ENCODE measurements at places on chromosomes 3 and 15. TPM values are rescaled to one million over a fixed set of nuclear protein-coding genes. Genes with fewer than 3 reads are reported as not detected.
A peak's percentile ranks its signal among the peaks of the same experiment; 100 is the strongest.

DNA sequence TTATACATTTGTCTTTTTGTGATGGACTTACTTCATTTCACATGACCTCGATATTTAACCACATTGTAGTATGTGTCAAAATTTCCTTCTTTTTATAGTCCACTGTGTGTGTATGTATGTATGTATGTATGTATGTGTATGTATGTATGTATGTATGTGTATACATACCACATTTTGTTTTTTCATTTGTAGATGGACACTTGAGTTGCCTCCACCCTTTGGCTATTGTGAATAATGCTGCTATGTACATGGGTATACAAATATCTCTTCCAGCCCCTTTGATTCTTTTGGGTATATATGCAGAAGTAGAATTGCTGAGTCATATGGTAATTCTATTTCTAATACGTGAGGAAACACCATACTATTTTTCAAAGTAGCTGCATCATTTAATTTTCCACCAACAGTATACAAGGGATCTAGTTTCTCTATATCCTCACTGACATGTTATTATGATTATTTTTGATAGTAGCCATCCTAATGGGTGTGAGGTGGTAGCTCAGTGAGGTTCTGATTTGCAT, 228.2 kb downstream of the OPA1 start:
- no peak for DNase-seq

GRCh38 chr3:53513556-53514190, 19.3 kb downstream of the CACNA1D start:
- DNase-seq, result no peak

- no peak for DNase-seq
Observed at GRCh38 chr3:30227571-30228301, 378.7 kb upstream of the TGFBR2 start.

The SNAPC5 gene
- 40.8 TPM for total RNA-seq

GRCh38 chr15:41851167-41851523, 12.5 kb downstream of the PLA2G4B start:
- no peak for DNase-seq

DNA sequence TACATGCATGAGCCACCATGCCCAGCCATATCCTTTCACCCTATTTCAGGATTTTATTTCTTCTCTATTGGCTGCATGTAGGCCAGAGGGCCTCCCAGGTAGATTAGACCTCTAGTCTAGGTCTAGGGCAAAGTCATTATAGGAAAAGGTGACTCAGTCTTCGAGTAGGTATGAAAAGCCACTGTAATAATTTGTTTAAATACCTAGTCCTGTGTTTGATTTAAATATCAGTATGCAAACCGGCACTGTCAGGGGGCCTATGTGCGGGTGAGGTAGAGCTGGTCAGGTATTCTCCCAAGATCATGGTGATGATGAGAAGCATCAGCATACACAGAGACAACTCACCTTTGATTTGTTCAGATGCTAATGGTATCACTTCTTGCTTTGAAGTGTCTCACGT, 101.4 kb upstream of the UMPS start:
- no peak for DNase-seq

DNA sequence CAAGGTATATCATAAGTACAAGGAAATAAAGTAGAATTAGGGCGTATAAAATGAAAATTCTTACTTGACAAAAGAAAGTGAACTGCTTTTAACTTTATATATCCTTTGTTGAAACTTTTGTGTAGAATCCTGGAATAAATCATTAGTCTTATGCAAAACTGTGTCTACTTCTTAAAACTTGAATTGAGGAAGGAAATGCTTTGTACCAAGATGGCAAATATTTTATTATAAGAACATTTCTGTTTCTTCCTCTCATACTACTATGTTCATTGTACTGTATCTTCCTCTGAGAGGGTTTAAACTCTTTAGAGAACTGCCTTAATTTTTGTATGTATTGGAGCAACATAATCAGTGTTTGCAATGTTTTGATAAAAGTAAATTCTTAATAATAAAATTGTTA, 42.0 kb downstream of the RASA2 start:
- DNase-seq, result no peak

DNA sequence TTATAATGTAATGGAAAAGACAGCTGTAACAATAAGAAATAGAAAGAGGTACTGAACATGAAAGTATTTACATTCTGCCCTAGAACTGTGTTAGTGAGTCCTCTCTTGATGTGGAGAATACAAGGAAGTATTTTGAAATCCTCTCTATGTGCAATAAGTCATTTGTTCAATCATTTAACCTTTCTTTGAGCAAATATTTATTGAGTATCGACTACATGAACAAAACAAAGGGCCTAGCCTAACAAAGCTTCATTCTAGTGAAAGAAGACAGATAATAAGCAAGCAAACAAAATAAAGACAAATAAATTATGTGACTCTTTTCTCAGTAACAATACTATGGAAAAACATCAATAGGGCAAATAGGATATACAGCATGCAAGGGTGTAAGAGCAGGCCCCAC, 354.9 kb upstream of the ATP11B start:
- DNase-seq, result no peak

DNA sequence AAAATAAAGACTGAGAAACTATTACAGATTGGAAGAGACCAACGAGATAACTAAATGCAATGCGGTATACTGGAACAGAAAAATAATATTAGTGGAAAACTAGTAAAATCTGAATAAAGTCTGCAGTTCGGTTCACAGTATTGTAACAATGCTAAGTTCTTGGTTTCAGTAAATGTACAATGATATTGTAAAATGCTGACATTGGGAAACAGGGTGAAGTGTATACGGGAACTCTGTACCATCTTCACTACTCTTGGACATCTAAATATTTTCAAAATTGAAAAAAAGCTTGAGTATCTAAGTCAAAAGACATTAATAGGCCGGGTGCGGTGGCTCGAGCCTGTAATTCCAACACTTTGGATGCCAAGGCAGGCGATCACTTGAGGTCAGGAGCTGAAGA, 120.9 kb upstream of the KCNMB2 start:
- no peak for DNase-seq

DNA sequence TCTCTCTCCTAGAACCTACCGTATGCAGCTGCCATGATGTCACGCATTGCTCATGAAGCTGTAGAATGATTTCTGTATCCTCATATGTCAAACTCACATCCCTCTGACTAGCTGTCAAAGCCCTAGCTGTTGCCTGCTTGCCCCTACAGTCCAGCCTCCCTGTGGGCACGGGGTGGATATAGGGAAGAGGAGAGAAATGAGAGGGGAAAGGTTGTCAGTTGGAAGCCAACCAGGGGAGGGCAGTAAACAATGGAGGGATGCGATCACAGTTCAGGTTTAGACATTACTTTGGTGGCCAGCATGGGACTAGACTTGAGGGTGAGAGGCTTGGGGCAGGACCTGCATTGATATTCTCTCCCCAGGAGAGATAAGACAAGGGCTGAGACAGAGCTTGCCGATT, 1.7 kb upstream of the HDGFL3 start:
- DNase-seq, result peak; percentile 6

DNA sequence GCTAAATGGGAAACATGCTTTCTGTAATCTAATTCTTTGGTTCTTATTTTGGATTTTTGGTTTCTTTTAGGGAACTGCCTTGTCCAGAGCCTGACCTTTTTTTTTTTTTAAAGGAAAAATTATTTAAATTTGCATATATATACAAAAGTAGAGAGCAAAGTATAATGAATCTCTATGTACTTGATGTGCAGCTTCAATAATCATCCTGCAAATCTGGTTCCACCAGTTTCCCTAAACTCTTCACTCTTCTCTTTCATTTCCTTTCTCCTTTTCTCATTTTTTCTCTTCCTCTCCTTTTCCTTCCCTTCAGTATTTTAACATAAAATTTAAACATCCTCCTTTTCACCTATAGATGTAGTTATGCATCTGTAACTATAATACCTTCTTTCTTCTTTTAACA, 82.5 kb downstream of the USP13 start:
- DNase-seq, result no peak

GRCh38 chr3:76920511-76920910, 119.4 kb upstream of the ROBO2 start:
- DNase-seq, result no peak

Data from MG63 (cell line).